Lung (tissue), 17 donors: ENCODE measurements at places on chromosomes 4 and X. TPM values are rescaled to one million over a fixed set of nuclear protein-coding genes. Genes with fewer than 3 reads are reported as not detected.

DNA sequence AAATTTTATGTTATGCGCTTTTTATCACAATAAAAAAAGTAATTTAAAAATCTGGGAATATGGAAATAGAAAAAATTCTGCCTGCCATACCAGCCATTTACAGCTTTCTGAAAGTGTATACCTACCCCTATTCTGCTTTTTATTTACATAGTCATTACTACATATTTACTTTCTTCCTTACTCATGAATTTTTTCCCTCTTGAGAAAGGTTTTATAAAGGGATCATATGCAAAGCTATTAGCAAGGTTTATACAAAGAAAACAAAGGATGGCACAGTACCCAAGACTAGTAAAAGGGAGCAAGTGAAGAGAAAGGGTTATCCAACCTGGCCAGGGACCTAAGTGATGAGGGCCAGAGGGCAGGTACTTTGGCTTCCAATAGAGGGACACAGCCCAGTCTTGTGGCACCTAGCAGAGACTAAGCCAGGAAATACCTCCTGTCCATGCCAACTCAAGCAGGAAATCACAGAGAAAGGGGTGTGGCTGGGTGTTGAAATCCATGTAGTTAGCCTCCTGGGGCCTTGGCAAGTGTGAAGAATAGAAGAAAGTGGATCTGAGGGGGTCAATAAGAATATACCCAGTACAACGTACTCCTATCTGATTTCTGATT, 207.3 kb upstream of the VEGFC start:
- DNase-seq: no peak

CXorf65 gene
- 2.6 TPM for polyA plus RNA-seq

RPS3A gene
- 2,793 TPM for polyA plus RNA-seq

- DNase-seq: no peak
Measured at GRCh38 chrX:100681599-100681998, 37.6 kb downstream of the SRPX2 start.

PAGE2B gene
- polyA plus RNA-seq: 0.37 TPM

DNA sequence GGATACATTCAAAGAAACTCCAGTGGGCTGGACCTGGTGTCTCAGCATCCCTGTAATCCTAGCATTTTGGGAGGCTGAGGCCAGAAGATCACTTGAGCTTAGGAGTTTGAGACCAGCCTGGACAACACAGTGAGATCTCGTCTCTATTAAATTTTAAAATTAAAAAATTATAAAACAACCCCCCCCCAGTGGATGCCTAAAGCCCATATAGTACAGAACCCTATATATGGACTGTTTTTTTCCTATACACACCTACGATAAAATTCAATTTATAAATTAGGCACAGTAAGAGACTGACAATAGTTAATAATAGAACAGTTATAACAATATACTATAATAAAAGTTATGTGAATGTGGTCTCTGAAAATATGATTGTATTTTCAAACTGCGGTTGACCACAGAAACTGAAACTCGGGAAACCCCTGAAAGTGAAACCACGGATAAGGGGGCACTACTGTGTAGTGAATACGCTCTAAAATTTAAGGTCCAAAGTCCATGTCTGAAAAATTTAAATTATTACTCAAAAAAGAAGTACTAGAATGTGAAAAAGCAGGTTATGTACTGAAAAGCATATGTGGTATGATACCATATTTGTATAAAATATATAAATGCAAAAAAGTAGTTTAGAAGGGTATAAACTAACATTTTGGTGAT, 2.0 kb downstream of the SMIM14 start:
- peak; percentile 67 for DNase-seq

PDE5A gene
- 6.2 TPM for polyA plus RNA-seq

SPATA18 gene
- polyA plus RNA-seq: 11.7 TPM

TLR2 gene
- polyA plus RNA-seq: 27.5 TPM

GRCh38 chr4:54726907-54727306, 69.2 kb downstream of the KIT start:
- DNase-seq: no peak

GRCh38 chr4:80521438-80521837, 185.9 kb downstream of the CFAP299 start:
- DNase-seq: no peak

- DNase-seq: peak; percentile 33
Measured at GRCh38 chrX:34300871-34301270, 168.8 kb upstream of the FAM47A start.

GRCh38 chr4:150598909-150599308, 17.0 kb downstream of the MAB21L2 start:
- DNase-seq: no peak

GRCh38 chrX:8364369-8365141, 100.1 kb upstream of the VCX3B start:
- DNase-seq: peak; percentile 0

PPBP gene
- 1.9 TPM for polyA plus RNA-seq

ARAP2 gene
- 7.6 TPM for polyA plus RNA-seq

DNA sequence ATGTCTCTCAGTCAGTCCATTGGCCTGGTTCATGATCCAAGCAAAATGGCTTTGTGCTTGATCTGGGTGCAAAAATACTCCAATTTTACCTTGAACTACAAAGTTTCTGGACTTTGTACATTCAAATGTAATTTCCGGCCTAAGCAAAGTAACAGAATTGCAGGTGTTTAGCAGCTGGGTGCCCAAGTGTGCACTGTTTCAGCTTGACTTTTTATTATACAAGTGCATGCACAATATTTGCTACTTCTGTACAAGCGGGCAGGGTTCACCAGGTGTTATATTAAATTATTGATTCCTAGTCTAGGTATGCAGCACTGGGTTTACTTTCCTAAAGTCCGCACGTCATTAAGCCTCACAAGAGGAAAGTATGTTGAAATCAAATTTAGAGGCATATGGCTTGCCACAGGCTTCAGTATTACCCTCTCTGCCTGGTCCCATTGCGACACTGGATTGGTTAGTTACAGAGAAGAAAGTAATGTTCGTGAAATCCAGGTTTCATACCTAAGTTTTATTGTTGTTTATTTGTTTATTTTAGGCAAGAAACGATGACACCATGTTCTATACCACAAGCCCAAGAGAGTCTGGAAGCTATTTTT, 376.9 kb upstream of the CTSO start:
- DNase-seq: no peak

- DNase-seq: no peak
Measured at GRCh38 chr4:38084877-38085711, 124.9 kb downstream of the PTTG2 start.

CSAG2 gene
- not detected for polyA plus RNA-seq

- DNase-seq: no peak
Measured at GRCh38 chrX:42495139-42495538, 282.8 kb downstream of the PPP1R2C start.

- DNase-seq: no peak
Measured at GRCh38 chr4:147969573-147970385, 237.9 kb downstream of the ARHGAP10 start.

PLP1 gene
- polyA plus RNA-seq: 0.06 TPM

GRCh38 chr4:159090255-159090654, 12.6 kb upstream of the RAPGEF2 start:
- DNase-seq: no peak

DNA sequence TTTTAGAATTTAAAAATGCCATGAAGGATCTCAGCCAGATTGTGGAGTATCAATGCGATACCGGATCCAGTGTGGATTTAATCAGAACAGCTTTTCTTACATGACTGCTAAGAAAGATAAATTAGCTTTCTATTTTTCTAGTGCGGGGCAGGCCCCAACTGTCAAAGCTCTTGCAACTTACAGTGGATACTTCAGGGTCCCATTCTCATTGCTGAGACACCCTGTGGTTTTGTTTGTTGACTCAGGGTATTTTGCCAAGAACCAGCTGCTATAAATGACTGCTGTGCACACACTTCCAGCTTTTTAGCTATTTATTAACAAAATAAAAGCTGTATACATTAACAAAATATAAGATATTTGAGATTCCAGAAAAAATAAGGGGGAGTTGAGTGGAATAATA, 166.4 kb downstream of the DCLK2 start:
- no peak for DNase-seq

DNA sequence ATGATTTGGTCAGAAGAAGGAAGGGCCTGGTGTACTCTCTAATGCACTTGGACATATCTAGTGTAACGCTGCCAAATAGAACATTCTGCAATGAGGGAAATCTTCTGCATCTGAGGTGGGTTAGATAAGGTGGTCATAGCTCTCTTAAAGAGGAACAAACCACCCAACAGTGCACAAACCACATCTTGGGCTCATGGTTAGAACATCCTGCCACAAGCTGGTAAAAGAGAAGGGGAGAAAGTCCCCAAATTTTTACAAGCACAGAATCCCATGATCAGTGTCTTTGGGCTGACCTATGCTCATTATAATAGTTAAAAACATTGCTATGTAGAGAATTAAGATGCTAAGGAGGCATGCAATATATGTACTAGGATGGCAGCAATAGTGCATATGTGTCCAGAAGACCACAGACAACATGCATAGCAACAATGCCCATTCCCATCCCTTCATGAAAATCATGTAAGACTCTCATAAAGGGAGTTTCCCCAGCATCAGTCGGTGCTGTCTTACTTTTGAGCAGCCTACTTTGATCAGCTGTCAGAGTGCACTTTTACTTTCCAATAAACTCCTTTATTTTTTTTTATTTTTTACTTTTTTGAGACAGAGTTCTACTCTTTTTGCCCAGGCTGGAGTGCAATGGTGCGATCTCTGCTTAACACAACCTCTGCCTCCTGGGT, 99.7 kb upstream of the SLC7A11 start:
- no peak for DNase-seq

GRCh38 chr4:166808380-166808779, 425.9 kb downstream of the SPOCK3 start:
- DNase-seq: no peak

- no peak for DNase-seq
Measured at GRCh38 chr4:7513671-7514070, 78.9 kb upstream of the PSAPL1 start.

GRCh38 chr4:77821775-77822174, 2.6 kb upstream of the CNOT6L start:
- DNase-seq: peak; percentile 7

DNA sequence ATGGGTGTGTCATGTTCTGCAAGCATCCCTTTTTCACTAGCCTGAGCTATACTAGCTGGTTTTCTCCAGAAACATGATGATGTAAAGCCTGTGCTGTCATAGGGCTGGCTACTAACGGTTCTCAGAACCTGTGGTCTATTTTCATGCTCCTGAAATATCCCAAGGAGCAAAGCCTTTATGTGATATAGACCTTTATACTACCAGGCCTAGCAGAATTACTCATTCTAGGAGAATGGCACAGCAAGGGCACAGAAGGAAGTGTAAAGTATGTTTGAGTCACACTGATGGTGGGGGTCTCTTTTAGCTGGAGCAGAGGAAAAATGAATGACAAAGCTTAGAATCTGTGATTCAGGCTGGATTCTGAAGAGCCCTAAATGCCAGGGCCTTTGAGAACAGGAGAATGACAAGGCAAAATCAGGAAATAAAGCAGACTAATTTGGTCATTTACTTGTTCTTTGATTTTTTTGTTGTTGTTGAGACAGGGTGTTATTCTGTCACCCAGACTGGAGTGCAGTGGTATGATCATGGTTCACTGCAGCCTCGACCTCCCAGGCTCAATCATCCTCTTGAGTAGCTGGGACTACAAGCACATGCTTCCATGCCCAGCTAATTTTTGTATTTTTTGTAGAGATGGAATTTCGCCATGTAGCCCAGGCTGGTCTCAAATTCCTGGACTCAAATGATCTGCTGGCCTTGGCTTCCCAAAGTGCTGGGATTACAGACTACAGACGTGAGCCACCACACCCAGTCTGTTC, 11.8 kb downstream of the TCEAL1 start:
- DNase-seq: no peak

- DNase-seq: no peak
Measured at GRCh38 chrX:101450085-101450484, 35.2 kb upstream of the ARMCX4 start.

ADH7 gene
- 1.9 TPM for polyA plus RNA-seq

FAM184B gene
- polyA plus RNA-seq: 0.10 TPM

- DNase-seq: no peak
Measured at GRCh38 chr4:43471950-43472349, 579.4 kb downstream of the GRXCR1 start.

DNA sequence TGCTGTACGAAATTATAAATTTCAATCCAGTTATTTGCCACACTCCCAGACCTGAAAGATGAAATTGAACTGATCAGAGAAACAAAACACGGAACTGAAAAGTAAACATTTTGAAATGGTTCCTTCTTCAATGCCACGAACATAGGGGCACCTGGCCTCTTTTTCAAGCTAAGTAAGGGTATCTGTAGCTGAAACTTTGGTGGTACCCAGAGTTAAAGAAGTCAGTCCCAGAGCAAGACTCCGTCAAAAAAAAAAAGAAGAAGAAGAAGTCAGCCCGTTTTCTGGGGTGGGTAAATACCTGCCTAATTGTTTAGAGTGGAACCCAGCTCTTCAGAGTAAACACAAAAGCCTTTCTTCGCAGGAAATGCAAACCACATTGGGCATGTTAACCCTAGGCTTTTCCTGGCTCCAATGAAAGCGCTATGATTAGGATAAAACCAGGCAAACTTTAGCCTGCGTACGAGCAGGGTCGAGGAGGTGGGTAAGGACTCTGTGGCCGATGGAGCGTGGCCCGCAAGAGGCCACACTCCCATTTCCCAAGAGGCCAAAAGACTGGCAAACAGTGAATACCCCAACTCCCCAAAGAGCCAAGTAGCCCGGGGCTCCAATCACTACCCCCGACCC, 1.3 kb downstream of the ANTXR2 start:
- DNase-seq: no peak

DNA sequence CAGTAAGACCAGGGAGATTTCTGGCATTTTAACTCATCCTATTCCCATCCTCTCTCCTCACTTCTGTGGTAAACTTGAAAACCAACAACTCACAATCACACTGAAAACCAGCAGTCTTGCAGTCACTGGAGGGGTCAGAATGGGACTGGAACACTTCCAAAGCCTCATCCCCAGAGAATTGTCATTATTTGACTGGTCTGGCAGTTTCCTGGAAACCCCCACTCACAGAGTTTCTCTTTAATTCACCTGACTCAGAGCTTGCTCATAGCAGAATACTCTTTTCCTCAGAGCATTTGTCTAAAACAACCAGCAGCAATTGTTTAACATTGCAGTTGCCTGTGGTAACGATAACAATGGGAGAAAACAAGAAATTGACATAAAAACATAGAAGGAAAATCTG, 7.3 kb upstream of the RAB9B start:
- no peak for DNase-seq

DNA sequence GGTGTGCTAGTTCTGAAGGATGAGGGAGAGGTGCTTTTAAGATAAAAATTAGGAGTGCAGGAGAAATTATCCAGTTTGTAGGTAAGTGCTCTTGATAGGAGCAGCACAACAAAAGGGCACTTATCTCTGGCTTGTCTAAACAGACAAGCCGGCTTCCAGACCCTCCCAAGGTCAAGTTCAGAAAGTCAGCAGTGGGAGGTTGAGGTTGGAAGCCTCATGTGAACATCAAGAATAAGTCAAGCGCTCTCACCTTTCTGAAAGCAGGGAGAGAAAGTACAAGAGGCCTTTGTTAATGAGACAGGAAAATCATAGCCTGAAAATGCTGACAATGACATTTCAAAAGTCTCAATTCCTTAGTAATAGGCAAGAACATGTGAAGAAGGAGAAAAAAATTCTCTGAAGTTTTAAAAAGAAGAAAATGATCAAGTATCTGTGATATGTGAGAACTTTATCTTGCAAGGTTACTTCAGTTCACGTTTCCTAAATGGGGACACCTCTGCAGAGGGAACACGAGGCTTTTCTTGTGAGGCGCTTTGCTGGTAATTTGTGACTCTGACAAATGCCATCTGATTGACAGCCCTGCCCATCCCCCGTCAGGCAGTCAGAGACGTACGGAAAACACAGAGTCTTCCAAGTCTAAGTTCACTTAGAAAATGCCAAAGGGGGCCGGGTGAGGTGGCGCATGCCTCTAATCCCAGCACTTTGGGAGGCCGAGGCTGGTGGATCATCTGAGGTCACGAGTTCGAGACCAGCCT, 62.2 kb downstream of the TIGD2 start:
- no peak for DNase-seq

GAB1 gene
- polyA plus RNA-seq: 6.4 TPM

VCX2 gene
- polyA plus RNA-seq: not detected

MAGEA6 gene
- not detected for polyA plus RNA-seq
